ENCODE measurements at places on chromosomes 1 and 21.

GRCh38 chr1:159188375-159188788, 16.3 kb upstream of the ACKR1 start:
- no peak for DNase-seq

- peak; percentile 35 for DNase-seq
Observed at GRCh38 chr1:19432943-19433718, 52.2 kb downstream of the CAPZB start.

GRCh38 chr1:14294860-14295536, 303.5 kb upstream of the KAZN start:
- DNase-seq = no peak

DNA sequence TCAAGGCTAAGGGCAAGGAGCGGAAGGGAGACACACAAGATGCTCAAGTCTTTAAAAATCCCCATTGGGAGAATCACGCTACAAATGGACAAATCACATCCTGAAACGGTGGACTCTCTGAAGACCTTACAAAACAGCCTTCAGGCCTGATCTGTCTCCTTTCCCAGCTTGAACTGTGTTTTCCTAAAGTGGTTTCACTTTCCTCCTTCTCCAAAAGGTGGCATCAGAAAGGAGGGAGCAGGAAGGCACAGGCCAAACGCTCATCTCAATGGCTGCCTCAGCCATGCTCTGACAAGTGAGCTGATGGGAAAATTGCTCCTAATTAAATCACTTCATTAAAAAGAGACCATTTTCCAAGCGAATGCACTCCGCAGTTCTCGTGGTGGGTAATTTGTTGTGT, 47.7 kb downstream of the UTP25 start:
- DNase-seq = no peak

- DNase-seq = no peak
Observed at GRCh38 chr1:936348-937264, 12.9 kb downstream of the SAMD11 start.

GRCh38 chr1:117093870-117094621, 27.5 kb downstream of the TRIM45 start:
- peak; percentile 33 for DNase-seq

- no peak for DNase-seq
Observed at GRCh38 chr1:59340411-59341307, 43.8 kb downstream of the FGGY start.

GRCh38 chr1:1779691-1780597, 1.7 kb upstream of the NADK start:
- peak; percentile 57 for DNase-seq

DNA sequence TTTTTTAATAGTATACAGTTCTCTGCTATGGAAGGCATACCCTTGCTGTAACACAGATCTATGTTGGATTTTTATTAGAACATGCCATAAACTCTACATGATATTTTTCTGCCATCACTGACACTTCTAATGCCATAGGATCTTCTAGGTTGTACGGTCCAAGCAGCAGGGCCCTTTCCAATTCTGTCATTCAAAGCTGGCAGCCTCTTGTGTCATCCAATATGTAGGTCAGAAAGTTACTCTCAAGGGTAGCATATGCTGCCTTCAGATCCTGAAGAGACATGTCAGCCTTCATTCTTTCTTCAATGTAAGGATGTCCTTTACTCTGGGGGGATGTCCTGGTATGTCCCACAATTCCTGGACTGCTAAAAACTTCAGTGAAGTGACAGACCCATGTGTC, 629.2 kb upstream of the USP24 start:
- DNase-seq = no peak

DNA sequence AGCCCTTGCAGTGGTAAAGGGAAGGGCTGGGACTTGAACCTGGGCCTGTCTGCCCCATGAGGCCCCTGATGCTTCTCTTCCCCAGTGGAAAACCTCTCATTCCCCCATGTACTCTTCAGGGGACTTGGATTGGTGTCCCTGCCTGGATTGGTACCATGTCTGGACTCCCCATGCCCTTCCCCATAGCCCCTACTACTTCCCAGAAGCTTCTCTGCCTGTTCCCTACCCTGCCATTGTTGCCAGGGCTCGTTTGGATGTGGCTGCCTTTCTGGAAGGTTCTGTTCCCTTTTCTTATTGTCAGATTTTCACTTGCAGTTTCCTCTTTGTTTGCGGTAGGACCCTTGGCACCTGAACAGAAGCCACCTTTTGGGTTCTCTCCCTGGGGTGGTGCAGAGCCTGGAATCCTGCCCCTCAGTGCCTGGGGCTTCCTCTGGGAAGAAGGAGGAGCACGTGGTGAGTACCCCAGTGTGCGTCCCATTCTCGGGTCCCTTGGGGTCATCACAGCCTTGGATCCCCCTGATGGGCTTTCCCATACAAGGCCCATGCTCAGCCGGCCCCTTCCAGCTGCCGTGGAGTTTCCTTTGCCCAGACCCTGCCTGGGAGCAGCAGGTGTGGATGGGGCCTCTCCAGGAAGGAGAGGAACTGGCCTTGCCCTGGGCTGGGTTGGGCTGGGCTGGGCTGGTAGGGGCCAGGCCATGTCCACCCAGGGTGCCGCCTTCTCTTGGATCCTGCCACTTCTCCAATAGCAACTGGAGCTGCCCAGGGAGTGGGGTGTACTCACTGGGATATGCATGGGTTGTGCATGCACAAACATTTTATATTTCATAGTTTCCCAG, 281.1 kb downstream of the PTPRU start:
- no peak for DNase-seq

DNA sequence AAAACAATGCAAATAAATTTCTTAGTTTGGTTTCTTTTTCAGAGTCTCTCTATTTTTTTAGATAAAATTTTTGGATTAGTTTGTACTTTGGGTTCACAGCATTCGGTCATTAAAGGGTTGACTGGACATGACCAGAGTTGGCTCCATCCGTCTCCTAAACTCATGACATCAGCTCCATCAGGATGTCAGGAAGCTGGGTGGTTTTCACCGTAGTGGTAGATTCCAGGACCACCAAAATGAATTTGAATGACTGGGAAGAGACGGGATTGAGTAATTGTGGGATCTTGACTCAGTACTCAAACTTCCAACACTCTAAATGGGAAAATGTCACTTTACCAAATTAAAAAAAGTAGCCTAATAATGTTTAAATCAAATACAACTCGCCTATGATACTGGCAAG, 279.2 kb upstream of the DUSP10 start:
- DNase-seq = no peak

DNA sequence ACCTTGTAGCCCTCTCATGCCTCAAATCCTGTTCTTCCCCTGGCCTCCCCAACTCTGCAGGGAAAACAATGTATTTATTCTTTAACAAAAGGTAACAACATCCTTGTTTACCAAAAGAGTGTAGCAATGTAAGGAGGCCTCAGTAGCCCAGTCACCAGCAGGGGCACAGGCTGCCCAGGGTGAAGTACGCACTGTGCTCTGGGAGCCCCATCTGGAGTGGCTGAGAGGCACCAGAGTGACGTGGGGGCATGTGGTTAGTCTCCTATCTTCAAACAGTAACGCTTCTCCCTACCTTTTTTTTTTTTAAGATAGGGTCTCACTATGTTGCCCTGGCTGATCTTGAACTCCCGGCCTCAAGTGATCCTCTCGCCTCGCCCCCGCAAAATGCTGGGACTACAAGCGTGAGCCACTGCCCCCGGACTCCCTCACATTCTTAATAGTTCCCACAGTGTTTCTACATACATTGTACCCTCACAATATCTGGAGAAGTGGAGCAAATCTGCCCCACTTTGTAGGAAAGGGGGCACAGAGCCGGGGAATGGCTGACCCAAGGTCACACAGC, 51.3 kb upstream of the ECE1 start:
- DNase-seq = no peak

DNA sequence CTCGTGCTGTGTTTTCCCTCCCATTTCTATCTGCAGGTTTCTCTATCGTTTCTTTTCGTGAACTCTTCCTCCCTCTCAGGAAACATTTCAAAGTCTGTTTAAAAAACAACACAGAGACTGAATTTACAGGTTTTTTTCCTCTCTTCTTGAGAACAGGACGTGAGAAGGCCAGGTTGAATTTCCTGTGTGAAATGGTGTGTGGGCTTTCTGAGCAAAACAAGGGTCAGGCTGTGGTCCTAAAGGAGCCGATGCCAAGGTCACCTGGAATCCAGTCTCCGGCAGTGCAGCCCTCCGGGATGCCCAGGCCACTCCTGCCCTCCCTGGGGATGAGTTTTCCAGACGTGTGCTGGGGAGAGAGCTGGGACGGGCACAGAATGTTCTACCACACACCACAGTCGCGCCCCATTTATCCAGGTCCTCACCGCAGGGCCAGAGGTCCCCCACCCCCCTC, 62.7 kb upstream of the RUNX3 start:
- DNase-seq = no peak

DNA sequence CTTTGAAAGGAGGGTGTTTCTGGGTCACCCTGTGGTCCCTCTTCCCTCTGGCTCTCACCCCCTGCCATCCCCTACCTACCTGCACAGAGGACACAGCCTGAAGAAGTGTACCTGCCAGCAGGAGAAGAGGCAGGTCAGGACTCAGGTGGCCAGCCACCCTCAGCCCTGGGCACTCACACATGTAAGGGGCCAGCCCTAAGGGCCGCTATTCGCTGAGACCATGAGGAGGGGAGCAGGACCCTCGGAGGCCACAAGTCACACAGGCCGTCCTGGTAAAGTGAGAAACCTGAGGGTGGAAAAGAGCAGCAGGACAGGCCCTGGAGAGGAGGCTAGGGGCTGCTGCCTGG, 1.2 kb downstream of the ZNF692 start:
- DNase-seq = no peak

GRCh38 chr21:39379986-39380891, 31.4 kb upstream of the HMGN1 start:
- DNase-seq = peak; percentile 92

DNA sequence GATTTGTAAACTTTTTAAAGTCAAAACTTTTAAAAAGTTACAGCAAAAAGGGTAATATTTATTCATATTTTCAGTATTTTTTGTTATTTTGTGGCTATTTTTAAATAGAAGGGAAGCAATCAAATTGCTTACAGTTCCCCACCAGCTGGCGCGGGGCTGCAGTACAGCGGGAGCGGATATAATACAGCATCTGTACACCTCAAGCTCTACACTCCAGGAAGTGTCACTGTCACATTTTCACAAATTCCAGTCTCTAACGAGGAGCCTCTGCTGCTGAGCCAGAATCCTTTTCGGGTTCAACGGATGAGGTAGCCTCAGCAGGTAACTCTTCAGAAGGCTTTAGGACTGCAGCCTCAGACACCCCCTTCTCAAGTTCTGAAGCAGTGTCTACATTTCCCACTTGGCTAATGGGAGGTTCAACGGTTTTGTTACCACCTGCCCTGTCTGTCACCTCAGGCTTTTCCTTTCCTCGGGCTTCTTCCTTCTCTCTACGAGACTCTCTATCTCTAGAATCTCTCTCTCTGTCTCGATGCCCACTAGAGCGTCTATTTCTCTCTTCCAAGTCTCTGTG, 11.7 kb downstream of the SOD1 start:
- no peak for DNase-seq

DNA sequence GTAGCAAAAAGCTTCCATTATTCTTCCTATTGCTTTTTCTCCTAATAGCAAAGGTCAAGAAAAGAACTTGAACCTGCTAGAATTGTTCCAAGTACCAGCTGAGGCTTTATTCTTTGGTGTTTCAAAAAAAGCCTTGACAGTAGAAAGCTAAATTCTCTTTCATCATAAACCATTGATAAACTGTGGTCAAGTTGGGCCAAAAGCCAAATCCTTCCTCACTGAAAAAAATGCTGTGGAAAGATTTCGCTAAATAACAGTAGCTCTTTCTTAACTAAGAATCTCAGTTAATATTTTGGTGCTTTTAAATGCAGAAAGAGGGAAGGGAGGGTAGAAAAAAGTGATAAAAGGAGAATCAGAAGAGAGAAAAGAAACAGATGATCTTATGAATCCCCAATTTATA, 14.0 kb upstream of the JAM2 start:
- DNase-seq = no peak

- no peak for DNase-seq
Observed at GRCh38 chr1:160090760-160091159, 7.7 kb downstream of the IGSF8 start.

GRCh38 chr1:223482132-223482531, 88.9 kb downstream of the CCDC185 start:
- DNase-seq = no peak

GRCh38 chr21:41112740-41113692, 54.9 kb upstream of the BACE2 start:
- DNase-seq = no peak

DNA sequence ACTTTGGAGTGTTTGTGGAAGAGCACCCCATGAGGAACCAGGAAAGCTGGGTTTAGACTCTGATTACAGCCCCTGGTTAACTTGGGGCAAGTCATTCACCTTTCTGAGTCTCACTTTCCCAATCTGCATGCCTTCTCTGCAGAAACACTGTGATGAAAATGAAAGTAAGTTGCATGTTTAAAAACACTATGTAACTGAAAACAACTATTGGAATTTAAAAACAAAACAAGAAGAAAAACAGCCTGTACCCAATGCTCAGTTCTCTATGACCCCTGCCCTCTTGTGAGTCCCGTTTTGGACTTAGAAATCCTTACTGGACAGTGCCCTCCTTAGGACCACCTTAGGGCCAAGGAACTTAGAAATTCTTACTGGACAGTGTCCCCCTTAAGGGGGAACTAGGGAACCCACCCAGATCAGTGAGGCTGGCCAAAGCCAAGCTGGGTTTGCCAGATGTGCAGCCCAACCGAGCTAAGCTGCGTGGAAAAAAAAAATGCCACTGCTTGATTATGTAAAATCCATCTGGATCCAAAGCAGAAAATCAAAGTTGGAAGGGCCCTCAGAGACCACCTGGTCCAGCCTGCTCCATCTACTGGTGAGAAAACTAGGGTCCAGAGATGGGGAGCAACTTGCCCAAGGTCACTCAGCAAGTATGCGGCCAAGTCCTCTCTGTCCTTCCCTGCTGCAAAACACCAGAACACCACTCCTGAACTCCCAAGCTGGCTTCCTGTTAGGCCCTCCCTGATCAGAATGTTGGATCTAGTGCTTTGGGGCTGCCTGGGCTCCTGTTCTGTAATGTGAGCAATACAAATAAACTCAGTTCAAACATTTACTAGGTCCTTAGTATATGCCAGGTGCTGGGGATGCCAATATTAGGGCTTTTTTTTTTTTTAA, 77.7 kb downstream of the MRPL37 start:
- DNase-seq = no peak

GRCh38 chr1:57423135-57423655, 665 bp downstream of the DAB1 start:
- no peak for DNase-seq

DNA sequence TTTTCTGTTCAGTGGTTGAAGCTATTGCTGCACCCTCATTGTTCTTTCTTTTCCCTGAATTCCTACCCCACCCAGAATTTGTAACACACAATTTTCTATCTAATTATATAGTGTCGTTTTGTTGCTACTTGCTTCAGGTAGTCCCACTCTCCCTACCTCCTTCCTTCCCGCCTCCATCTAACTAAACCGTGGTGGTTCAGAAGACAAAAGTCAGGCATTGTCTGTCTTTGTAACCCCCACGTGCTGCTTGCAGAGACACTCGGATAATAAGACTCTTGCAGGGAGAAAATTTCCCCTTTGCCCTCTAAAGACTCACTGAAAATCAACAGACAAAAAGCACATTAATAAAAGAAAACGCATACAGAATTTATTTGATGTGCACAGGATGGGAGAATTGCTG, 46.2 kb upstream of the BTG3 start:
- DNase-seq = no peak

- no peak for DNase-seq
Observed at GRCh38 chr1:214466403-214467077, 84.9 kb downstream of the PTPN14 start.

GRCh38 chr1:245926888-245927287, 580.2 kb downstream of the SMYD3 start:
- no peak for DNase-seq

Measured in stimulated activated CD4-positive, alpha-beta T cell treated with anti-CD3 and anti-CD28 coated beads, Interleukin-1b, Interleukin-23, amount 100 ng/mL, for 48 hours (primary cell).